ENCODE measurements at places on chromosomes 3 and 15. TPM values are rescaled to one million over a fixed set of nuclear protein-coding genes. Genes with fewer than 3 reads are reported as not detected.

DNA sequence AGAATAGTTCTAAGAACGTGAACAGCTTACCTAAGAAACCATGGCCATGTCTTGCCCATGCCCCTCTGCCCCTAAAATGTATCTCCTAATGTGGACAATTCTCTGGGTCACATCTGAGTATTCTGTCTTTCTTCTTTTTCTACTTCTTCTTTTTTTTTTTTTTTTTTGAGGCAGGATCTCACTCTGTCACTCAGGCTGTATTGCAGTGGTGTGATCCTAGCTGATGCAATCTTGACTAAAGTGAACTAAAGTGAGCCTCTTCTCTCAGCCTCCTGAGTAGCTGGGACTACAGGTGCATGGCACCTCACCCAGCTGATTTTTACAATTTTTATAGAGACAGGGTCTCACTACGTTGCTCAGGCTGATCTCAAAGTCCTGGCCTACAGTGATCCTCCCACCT, 204.8 kb upstream of the ZPLD1 start:
- no peak for DNase-seq

GRCh38 chr3:125511420-125512118, 8.4 kb downstream of the SNX4 start:
- DNase-seq = no peak

CAPN3 gene
- 11.6 TPM for total RNA-seq

DNA sequence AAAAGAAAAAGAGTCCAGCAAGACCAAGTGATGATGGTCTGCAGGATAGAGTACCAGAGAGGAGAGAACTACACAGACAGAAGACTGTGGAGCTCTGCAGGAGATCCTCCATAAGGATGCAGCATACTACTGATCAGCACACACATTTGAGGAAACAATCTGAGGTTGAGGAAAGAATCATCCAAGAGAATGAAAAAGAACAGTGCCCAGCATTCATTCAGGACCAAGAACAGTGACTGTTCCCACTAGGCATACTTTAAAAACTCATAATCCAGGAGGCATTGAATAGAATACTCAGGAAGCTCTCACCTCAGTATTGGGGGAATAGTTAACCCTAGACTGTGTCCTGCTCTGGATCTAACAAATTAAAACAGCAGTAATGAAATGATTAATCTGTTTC, 54.9 kb downstream of the THSD4 start:
- DNase-seq = no peak

INSYN1 gene
- total RNA-seq = not detected

SLC28A2 gene
- total RNA-seq = not detected

TTC14 gene
- 71.3 TPM for total RNA-seq

DNA sequence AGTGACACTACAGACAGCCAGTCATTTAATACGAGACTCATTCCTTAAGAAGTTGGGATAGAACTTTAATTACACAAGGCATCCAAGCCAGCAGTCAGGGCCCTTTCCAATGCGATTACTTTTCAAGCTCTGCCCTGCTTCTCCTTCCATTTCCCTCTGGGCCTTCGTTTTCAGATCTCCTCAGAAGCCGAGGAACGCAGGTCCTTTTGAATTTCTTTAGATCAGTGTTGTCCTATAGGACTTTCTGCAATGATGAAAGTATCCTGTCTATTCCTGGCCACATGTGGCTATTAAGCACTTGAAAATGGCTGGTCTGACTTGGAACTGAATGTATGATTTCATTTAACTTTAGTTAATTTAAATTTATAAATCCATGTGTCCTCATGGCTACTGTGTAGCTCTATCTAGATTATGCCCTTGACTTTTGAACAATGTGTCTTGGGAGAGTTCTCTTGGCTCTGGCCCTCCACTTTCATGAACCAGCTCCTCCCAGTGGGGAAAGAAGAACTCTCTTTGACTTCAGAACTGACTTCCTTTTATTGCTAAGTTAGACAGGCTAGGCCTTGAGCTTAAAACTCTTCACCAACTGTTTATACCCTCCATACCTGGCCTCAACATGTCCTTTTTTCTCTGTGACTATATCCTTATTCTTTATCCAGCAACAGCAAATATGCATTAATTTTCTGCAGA, 22.6 kb downstream of the TGFBR2 start:
- no peak for DNase-seq

DNA sequence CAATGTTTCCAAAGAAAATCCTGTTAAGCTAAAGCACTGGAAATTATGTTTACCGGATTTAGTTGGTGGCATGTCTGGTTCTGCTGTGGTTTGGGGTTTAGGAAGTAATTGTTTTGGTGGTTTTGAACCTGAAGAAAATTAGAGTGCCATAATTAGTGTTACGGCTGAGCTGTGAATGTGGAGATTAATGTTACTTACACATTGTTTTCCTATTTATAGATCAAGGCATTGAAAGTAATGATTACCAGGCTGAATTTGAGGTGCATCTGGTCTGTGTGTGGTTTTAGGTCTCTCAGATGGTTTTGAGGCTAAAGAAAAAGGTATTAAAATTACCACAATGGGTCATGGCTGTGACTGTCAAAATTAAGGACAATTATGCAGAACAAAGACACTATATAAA, 128.9 kb downstream of the TFG start:
- no peak for DNase-seq

DNA sequence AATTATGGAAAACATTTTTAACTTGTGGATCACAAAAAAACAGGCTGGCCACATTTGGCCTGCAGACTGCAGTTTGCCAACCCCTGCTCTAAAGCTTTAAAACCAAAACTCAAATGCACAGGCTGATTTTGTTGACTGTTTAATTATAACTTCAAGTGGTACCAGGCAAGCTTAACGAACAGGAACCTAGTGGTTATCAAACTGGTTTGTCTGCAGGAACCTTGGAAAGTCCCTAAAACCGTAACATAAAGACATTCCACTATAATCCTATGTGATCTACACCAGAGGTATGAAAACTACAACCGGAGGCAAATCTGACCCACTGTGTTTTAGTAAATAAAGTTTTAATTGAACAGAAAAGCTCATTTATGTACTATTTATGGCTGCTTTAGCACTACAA, 52.4 kb downstream of the TBL1XR1 start:
- DNase-seq = no peak

GRCh38 chr3:172097585-172097984, 58.2 kb downstream of the FNDC3B start:
- no peak for DNase-seq

GRCh38 chr15:94417501-94418293, 186.3 kb downstream of the MCTP2 start:
- no peak for DNase-seq

KNG1 gene
- not detected for total RNA-seq

CLDN16 gene
- not detected for total RNA-seq

ALDH1A3 gene
- total RNA-seq = not detected

- DNase-seq = no peak
Measured at GRCh38 chr15:87365186-87365585, 891.4 kb downstream of the NTRK3 start.

EPHB1 gene
- total RNA-seq = 1.3 TPM

- DNase-seq = peak; percentile 22
Measured at GRCh38 chr3:71492974-71493771, 90.4 kb downstream of the FOXP1 start.

- no peak for DNase-seq
Measured at GRCh38 chr3:123395235-123395634, 53.7 kb downstream of the ADCY5 start.

SMCO1 gene
- not detected for total RNA-seq

GRCh38 chr15:55737373-55737772, 5.6 kb downstream of the PRTG start:
- no peak for DNase-seq

PEX5L gene
- total RNA-seq = not detected

CALML4 gene
- 2.6 TPM for total RNA-seq

GRCh38 chr15:93124126-93124525, 35.1 kb upstream of the RGMA start:
- no peak for DNase-seq

DNA sequence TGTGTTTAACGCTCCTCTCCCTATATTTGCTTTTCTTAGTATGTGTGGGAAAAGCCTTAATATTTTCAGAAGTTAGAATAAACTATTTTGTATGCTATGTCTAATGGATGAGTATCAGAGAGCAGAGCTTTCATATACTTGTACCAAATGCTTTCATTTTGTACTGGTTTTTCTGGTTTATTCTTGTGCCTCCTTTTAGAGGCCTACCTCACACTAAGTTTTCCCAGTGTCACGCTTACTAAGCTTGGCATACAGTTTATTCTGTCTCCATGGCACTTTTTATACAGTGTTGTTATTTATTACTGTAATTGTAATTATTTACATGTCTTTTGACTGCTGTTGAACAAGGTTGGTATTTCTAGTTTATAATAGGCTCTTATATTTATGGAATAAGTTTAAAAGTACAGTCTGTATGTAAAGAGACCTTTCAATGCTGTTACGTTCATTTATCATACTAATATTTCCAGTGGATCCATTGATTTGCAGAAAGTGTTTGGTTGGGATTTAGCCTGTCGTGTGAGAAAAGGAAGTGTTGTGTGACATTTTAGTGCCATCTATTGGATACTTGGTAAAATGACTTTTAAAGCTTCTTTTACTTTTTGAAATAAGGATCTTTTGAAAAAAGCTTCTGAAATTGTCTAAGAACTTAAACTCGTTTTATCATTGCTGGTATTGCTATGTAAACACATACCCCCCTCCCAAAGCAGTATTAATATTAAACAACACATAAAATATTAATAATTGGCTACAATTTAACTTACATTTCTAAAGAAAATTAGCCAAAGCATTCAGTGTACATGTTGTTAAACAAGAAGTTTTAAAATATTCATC, 5.2 kb upstream of the EBLN2 start:
- no peak for DNase-seq

DNA sequence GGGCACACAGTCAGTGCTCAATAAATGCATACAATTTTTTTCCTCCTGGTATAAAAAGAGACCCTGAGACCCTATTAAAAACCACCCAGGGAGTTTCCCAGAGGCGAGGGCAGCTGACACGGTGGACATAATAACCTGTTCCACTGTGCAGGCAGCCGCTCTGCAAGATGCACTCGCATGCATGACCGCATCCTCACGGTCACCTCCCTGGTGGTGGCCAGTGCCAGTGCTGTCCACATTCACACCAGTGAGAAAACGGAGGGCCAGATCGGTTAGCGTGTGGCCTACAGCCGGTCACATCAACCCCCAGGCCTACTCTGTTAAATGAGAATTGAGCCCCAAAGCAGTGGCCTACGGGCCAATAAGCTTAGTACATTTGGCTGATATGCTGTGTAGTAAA, 24.8 kb downstream of the SH3BP5 start:
- DNase-seq = no peak

GREM1 gene
- total RNA-seq = not detected

- no peak for DNase-seq
Measured at GRCh38 chr3:122857019-122857418, 62.1 kb downstream of the SLC49A4 start.

CYP8B1 gene
- total RNA-seq = not detected

- no peak for DNase-seq
Measured at GRCh38 chr3:134630506-134630905, 20.3 kb downstream of the KY start.
